ENCODE measurements at places on chromosomes 3 and 15. TPM values are rescaled to one million over a fixed set of nuclear protein-coding genes. Genes with fewer than 3 reads are reported as not detected.

RLBP1 gene
- not detected for total RNA-seq

TRPM1 gene
- total RNA-seq: not detected

HRG gene
- total RNA-seq: not detected

EPB42 gene
- not detected for total RNA-seq

GABRA5 gene
- total RNA-seq: not detected

- no peak for DNase-seq
Observed at GRCh38 chr15:53384417-53384816, 375.0 kb downstream of the WDR72 start.

DNA sequence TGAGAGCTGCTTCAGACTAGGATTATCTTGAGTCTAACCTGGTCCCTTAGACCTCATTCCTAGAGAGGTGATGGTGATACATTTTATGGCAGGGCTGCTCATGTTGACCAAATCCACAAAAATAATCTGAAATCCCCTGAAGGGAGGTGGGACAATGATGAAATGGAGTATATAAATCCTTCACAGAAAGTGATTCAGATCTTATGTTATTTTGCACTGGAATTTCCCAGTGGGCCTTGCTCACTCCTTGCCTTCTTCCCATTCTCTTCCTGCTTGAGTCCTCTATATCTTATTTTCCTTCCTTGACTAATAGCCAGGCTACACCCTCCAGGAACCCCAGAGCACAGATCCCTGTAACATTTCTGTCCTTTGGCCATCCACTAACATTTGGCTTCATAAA is 10.4 kb upstream of the TMEM202 start:
- no peak for DNase-seq

DNA sequence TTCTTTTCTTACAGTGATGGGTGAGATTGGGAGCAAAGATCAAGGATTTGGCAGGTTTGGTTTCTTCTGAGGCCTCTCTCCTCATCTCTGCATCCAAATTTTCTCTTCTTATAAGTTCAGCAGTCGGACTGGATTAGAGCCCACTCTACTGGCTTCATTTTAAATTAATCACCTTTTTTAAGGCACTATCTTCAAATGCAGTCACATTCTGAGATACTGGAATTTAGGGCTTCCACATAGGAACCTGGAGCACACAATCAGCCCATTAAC is 56.5 kb upstream of the PLSCR4 start:
- DNase-seq: no peak

GRCh38 chr3:21059404-21059803 is 691.6 kb downstream of the ZNF385D start:
- DNase-seq: no peak

- no peak for DNase-seq
Observed at GRCh38 chr15:61133361-61133760, 95.7 kb downstream of the RORA start.

DNA sequence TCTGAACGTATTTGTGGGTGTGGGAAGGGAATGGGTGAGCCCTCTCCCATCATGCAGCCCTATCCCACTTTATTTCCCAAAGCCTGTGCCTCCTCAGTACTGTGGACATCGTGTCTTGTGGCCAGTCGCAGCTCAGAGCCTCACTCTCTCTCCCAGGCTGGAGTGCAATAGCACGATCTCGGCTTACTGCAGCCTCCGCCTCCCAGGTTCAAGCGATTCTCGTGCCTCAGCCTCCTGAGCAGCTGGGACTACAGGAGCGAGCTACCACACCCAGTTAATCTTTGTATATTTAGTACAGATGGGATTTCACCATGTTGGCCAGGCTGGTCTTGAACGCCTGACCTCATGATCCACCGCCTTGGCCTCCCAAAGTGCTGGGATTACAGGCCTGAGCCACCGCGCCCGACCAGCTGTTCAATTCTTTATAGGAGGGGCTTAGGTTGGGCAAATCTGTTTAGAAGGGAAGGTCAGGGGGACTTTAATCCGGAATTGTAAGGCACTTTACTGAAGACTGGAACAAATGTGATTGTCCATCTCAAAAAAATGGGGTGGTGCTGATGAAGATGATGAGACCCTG is 42.7 kb upstream of the BDH1 start:
- no peak for DNase-seq

DNA sequence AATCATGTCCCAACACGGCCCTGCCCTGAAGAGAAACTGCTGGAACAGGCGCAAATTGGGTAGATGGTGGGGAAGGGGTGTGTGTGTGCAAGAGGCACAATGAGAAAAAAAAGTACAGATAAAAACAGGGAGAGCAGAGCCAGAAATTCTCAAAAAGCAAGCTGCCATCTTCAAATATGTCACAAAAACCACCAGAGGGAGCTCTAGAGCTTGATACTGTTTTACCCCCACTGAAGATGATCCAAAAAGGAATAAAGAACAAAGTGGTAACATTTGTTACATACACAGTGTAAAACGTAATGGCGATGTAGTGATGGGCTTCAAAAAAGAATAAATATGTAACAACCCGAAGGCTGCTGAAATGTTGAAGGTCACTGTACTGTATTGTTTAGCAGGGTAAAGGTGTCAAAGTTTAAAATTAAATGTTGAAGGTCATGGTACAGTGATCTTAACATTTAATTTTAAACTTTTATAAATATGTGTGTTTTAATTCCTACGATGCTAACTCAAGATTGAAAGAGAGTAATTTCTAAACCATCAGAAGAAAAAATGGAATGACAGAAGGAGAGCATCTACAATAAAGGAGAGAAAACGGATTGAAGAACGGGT is 6.0 kb downstream of the SNRPA1 start:
- DNase-seq: no peak

DNA sequence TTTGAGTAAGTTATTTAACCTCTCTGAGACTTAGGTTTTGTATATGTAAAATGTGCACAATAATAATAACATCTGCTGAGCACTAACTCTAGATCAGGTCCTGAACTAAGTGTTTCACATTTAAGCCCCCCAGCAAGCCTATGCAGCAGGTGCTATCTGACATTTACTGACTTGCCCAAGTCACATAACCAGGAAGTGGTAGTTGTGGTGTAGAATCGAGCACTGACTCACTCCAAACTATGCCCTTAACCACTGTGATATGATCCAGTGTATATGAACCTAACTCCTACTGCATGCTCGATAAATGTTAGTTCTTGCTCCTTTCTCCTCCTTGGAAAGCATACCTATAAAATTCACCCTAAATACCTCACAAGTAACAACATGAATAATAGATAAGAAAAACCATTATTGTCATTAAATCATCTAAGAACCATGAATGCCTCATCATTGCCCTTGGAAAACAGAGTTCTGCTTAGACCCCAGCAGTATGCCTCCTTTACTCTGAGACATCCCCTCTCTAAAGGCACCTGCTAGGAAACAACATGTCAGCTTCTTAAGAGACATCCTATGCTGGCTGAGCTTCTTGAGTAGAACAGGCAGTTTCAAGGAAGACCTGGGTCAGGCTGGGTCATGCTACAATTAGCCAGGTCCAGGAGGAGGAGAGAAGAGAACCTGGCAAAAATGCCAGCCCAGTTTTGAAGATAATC is 3.0 kb upstream of the SHC4 start:
- DNase-seq: peak; percentile 50

DNA sequence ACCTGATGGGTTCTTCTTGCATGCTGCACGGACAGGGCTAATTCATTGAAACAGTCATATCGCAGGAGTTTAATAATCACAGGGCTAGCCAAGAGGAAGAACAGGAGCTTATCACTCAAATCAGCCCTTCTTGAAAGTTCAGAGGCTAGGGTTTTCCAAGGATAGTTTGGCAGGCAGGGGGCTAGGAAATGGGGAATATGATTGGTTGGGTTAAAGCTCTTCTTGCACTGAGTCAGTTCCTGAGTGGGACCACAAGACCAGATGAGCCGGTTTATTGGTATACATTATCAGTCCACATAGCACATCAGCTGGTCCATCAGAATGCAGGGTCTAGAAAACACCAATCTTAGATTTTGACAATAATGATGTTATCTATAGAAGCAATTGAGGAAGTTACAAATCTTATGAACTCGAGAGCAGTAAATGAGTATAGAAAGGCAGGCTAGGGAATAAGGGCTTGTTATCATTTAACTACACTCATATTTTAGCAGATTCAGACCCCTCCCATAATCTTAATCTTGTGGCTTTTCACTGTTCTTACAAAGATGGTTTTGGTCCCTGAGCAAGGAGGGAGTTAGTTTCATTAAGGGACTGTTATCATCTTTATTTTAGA is 58.1 kb upstream of the SLC25A36 start:
- no peak for DNase-seq

- no peak for DNase-seq
Observed at GRCh38 chr15:41849861-41850260, 11.2 kb downstream of the PLA2G4B start.

GRCh38 chr3:131502530-131503319 is at the start of gene MRPL3:
TSS of gene MRPL3 (minus strand) at chr3:131502971. CDS start at chr3:131502821, 150 bp downstream.
- DNase-seq: peak; percentile 87

GRCh38 chr15:52559575-52559974 is 9.3 kb downstream of the ARPP19 start:
- peak; percentile 8 for DNase-seq

DNA sequence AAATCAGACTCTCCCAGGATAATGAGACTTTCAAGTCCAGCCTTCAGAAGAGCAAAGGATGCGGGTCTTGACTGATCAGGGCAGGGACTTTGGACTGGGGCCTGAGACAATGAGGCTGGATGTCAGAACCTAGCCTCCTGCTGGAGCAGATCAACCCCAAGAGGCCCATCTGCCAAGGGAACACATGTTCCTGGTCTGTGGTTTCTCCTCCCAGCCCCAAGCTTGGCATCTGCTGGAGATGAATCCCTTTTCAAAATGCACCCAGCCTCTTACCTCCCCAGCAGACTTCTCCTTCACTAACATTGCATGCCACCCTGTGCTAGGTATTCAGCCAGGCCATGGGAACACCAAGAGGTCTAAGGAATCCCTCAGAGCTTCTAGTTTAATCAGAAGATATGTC is 43.7 kb upstream of the MFGE8 start:
- DNase-seq: no peak

DNA sequence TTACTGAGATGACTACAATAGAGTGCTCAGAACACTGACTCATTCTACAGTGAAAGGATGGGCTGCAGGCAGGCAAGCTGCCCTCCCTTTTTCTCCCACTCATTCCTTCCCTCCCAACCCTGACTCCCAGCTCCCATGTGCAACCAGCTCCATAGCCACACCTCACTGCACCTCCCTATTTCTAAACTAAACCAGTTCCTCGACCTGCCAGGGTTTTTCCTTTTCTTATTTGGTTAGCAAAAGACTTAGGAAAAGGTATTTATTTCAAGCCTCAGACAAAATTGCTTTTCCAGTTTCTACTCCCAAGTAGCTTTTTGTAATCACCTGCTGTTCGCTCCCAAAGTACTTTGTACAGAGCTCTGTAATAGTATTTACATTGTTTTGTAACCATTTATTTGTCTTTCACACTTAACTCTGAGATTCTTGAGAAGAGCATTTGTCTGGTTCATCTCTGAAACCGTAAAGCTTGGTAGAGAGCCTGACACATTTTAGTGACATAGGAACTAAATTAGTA is 2.2 kb downstream of the AADAC start:
- no peak for DNase-seq

DNA sequence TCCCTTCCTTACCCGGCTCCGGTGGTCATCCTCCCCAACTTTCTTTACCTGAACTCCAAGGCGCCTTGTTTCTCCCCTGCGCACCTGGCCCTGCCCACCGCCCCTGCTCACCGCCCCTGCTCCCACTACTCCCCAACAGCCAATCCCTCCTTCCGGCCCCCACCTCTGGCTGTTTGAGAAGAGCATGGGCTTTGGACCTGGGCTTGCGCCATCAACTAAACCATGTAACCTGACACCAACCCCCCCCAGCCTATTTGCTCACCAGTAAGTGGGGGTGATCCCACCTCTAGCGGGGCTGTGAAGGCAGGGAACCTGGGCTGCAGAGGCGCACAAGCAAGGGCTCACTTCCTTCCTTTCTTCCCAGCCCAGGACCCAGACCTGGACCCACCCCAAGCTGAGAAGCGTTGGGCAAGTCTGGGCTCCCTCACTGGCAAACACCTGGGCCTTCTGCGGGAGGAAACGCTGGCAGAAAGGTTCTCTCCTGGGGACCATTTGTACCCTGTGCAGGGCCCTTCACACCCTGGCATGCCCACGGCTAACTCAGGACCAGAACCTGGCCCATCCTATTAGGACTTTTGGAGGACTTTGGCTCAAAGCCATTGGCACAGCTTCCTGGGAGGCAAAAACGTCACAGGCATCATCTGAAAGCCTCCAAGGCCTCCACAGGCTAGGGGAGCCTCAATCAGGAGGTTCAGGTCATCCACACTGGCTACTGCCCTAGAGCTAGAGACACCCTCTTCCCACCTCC is at the start of gene PLXNB1:
Gene PLXNB1 (minus strand): TSS at position 127 of the 748 bp plus-strand sequence. CDS start 5,475 bp downstream, outside the sequence.
- DNase-seq: peak; percentile 16

DNA sequence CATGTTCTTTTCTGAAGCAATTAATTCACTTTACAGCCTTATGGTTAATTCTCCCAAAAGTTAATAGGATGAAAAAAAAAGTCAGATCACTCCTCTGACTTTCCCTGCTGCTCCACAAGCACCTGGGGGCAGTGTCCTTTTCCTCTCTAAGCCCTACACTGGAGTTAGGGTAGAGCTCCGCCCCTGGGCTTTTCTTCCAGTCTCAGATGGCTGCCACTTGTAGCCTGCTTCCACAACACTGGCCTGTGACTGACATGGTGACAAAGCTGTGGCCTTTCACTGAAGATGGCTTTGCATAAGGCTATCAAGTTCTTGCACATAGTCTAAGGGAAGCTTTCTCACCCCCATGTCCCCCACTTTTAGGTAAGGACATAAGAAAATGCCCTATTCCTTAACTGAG is 1.3 kb upstream of the MON1A start:
- no peak for DNase-seq

GRCh38 chr15:90234096-90234988 is at the start of gene GDPGP1:
TSS of gene GDPGP1 (plus strand) at chr15:90234209. CDS start at chr15:90240909, 6,700 bp downstream.
- no peak for DNase-seq

- no peak for DNase-seq
Observed at GRCh38 chr3:58120075-58120812, 90.5 kb downstream of the DNASE1L3 start.

DNA sequence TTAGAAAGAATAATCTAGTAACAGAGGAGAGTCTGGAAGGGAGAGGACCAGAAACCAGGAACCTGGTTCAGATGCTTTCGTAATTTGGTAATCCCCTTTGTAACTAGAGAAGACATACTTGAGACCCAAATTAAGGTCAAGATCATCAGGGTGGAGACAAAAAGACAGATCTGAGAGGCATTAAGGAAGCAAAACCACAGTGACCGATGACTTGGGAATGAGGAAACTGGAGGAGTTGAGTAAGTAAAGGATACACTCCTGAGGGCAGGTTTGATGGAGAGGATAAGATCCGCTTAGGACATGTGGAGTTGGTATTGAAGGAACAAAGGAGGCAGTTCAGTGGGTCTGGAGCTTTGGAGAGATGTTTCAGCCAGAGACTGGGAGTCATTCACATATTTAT is 23.6 kb upstream of the BCL2A1 start:
- DNase-seq: no peak

- DNase-seq: no peak
Observed at GRCh38 chr3:85007195-85008094, 48.7 kb downstream of the CADM2 start.

- DNase-seq: no peak
Observed at GRCh38 chr15:77921664-77922063, 155.8 kb downstream of the TBC1D2B start.

DNA sequence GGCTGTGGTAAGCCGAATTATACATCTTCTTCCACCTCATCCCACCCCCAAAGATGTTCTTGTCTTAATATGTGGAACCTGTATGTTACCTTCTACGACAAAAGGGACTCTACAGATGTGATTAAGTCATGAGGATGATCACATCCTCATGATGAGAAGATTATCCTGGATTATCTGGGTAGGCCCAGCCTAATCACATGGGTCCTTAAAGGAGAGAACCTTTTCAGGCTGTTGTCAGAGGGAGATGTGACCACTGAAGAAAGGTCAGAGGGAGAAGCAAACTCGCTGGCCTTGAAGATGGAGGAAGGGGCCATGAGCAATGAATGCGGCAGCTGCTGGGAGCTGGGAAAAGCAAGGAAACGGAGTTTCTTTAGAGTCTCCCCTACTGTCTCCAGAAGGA is 12.9 kb upstream of the SCG3 start:
- DNase-seq: no peak
